Small intestine (tissue), 16 donors: ENCODE measurements at places on chromosomes 13 and 19.

DNA sequence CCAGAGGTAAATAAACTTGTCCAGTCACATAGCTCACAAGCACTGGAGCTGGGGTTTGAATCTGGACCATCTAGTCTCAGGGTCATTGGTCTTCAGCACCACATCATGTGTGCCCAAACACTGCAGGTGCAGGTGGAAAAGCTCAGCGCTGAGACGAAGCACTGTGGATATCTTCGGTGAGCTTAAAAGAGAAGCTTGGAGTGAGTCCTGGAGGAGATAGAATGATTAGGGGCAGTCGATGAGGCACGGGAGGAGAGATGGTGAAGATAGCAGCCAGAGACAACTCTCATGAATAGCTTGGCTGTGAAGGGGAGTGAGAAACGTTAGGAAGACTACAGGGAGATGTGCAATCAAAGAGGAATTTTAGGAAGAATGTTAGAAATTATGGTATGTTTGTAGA is 389.3 kb downstream of the FGF9 start:
- no peak for DNase-seq

DNA sequence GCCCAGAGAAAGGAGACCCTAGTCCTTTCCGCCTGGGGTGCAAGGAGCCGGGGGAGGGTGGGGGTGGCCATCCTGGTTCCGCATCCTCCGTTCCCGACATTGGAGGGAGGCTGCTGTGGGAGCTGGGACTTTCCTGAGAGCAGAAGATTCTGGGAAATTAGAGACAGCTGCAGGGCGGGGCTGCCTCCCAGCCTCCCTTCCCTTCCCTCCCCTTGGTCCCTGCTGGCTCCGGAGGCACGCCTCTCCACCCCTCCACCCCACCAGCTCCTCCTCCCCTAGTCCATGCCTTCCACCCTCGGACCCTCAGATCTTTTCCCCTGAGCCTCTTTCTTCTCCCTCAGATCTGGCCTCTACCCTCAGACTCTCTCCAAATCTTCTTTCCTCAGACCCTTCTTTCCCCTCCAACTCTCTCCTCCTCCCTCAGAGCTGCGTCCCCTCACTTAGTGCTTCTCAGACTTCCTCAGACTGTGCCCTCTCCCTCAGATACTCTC is 3.1 kb upstream of the BCL3 start:
- DNase-seq: peak; percentile 75

DNA sequence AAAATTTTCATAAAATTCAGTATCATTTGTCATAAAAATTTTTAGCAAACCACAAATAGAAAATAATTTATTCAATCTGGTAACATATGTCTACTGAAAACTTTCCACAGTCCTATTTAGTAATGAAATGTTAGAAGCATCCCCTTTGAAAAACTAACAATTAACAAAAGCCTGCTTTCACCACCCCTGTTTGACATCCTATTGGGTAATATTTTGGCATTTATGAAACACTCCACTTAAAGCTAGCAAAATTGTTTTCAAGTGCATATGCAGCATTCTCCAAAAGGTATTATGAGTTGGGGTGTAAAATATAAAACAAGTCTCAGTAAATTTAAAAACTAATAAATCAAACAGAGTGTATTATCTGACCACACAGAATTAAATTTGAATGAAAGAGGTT is 189.4 kb downstream of the NBEA start:
- no peak for DNase-seq

DNA sequence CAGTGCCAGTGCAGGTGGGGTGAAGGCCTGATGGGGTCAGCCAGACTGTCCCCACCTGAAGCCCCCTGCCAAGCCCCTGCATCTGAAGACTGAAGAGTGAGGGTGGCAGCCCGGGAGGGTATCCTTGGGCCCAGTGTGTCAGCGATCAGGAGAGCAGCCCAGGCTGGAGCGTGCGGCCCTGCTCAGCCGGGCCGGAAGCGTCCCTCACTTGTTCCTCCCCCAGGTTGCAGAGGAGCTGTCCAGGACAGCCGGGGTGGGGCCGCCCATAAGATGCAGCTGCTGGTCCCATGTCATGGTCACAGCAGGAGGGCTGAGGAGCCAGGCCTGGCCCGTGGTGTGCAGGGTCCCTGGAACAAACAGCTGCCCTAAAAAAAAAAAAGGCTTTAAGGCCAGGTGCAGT is 55.4 kb downstream of the KDM4B start:
- DNase-seq: no peak

GRCh38 chr13:106530171-106530851 is 5.2 kb downstream of the EFNB2 start:
- DNase-seq: peak; percentile 77

DNA sequence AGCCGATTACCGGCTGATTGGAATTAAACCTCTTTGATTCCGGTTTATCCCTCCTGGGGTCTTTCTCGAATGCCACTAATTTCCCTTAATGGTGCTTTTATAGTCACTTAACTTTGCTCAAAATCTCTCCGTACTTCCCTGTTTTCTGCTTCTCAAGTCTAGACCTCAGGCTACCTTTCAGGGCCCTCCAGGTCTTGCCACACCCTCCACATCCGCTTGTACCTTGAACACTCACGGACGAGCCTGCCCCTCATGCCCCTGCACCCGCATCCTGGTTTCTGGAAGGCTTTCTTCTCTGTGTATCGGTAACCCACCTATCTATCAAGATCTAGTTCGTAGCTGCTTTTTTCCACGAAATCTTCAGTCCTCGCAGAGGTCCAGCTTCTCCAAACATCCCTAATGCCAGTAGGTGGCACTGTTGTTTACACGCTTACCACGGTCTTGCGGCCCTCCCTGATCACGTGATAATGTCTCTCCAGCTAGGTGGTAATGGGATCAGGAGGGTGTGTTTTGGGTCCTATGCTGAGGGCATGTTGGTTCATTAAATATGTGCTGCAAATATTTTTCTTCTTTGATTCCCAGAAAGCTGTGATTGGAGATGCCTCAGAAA is 13.8 kb downstream of the ATP12A start:
- DNase-seq: peak; percentile 65

DNA sequence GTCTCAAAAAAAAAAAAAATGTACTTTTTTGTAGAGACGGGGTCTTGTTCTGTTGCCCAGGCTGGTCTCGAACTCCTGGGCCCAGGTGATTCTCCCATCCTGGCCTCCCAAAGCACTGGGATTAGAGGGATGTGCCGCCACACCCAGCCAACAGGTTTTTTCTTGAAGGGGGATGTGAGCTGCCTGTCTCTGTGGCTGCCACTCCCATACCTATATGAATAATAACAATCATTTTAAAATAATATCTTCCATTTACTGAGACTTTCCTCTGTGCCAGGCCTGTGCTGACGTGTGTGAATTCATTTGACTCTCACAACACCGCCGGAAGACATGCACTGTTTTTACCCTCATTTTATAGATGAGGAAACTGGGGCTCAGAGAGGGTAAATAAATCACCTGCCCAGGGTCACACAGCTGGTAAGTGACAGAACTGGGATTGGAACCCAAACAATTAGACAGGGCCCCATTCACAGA is 7.2 kb upstream of the BCL3 start:
- no peak for DNase-seq

DNA sequence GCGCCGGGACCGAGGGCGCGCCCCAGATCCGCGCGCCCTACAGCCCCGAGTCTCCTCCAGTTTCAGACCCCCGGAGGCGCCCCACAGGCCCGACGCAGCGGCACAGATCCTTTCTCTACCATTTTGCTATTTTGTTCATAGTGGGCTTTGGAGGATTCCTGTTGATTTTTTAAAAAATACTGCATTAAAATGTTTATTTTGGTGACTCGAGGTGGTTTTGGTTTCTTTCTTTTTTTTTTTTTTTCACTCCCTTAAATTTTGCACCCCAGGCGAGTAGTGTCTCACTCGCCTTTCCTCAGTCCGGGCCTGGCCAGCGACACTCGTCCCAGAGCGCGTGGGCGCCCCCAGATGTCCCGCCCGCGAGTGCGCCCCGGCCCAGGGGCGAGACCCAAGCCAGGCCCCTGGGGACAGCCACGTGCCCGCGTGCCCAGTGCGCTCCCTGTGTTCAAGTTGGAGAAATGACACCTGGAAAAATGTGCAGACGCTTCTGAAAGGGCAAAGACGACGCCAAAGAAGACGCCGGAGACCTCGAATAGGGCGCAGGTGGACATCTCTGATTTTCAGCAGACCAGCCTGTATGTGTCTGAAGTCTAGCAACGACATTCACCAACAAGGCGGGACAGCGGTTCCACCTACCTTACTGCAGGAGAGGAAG is 471 bp upstream of the INSR start:
- DNase-seq: peak; percentile 82

DNA sequence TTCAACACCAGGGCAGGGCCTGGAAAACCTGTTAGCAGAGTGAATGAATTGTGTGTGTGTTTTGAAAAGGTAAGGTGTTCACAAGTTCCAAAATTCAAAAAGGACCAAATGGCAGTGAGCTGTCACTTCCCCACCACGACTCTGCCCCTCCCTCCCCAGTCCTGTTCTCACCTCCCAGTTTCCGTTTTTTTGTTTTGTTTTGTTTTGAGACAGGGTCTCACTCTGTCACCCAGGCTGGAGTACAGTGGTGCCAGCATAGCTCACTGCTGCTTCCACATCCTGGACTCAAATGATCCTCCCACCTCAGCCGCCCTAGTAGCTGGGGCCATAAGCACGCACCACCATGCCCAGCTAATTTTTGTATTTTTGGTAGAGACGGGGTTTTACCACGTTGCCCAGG is 20.3 kb upstream of the BCL3 start:
- no peak for DNase-seq

DNA sequence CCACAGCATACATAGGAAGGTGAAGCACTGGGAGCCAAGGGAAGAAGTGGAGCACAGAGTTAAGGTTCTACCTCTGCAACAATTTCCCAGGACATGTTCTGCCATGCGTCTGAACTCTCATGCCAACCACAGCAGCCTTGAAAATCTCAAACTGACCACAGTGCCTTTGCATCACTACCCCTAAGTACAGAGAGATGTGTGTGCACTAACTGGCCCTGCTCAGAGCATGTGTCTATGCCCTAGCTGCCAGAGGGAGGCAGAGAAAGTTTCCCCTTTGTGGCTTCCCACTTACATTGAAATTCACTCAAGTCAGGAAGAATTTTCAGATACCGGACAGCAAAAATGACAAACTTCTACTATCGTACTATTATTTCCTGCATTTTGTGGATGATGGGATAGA is 26.8 kb upstream of the WDFY2 start:
- DNase-seq: no peak

GRCh38 chr13:28867564-28867963 is 47.4 kb downstream of the MTUS2 start:
- no peak for DNase-seq

GRCh38 chr13:106628936-106629659 is 61.2 kb upstream of the ARGLU1 start:
- no peak for DNase-seq

DNA sequence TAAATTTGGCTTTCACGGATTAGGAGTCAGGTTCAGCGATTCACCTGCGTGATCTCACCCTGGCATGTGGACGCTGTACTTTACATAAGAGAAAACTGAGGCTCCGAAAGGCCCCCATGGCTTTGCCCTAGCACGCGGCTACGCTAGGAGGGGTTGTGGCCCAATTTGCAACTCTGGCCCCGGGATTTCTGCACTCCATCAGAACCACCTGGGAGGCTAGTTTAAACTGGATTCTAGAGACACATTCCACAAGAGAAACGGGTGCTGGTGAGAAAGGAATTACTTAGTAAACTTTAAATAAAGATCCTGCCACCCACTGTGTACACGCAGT is 6.2 kb downstream of the BCL3 start:
- DNase-seq: no peak

DNA sequence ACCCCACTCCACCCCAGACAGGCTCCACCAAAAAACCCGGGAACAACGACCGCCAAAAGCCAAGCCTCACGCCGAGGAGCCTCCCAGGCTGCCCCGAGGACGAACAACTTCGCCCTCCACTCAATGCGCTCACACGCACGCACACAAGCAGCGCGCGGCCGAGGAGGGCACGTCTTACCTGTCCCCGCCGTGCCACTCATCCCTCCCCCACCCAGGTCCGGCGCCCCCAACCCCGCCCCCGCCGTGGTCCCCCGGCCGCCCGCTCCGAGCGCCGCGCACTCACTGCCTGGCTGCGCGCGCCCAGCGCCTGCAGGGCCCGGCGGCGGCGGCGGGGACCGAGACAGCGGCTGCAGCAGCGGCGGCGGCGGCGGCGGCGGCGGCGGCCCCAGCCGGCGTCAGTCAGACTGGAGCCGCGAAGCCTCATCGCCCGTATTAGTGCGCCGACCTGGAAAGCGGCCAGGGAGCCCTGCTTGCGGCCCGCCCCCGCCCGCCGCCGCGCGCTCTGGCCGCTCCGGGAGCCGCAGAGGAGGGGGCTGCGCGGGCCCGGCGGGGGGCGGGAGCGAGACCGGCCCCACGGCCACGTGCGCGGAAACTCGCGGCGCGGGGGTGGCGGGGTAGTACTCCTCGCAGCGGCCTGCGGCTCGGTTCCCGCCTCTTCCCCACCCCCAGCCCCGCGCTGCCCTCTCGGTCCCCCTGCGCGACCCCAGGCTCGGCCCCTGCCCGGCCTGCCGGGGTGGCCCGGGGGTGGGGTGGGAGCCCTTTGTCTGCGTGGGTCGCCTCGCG is at the start of gene SMAD9:
SMAD9 (minus strand) TSS at position 406 of the 783 bp plus-strand sequence. CDS start 40,549 bp downstream, outside the sequence.
- DNase-seq: peak; percentile 74

- DNase-seq: peak; percentile 44
These were observed 6.2 kb downstream of the TLE6 start for GRCh38 chr19:2983351-2984214.

DNA sequence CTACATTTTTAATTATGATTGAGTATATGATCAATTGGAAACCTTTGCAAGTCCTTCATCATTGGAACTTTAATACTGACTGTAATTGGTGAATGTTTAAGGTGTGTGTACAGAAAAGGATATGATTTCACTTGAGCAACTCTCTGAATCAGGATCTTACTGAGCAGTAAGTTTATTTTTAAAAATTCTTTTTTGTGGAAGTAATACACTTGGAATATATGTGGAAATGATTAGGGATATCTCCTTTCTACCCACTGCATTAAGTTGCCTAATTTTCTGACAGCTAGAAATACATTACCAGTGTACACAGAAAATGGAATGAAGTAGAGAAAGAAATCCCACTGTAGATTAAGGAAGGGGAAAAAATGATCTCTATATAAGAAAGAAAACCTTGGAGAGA is 865.8 kb downstream of the PCDH9 start:
- DNase-seq: no peak
